ENCODE measurements at places on chromosomes 3 and 15. TPM values are rescaled to one million over a fixed set of nuclear protein-coding genes. Genes with fewer than 3 reads are reported as not detected.

DNA sequence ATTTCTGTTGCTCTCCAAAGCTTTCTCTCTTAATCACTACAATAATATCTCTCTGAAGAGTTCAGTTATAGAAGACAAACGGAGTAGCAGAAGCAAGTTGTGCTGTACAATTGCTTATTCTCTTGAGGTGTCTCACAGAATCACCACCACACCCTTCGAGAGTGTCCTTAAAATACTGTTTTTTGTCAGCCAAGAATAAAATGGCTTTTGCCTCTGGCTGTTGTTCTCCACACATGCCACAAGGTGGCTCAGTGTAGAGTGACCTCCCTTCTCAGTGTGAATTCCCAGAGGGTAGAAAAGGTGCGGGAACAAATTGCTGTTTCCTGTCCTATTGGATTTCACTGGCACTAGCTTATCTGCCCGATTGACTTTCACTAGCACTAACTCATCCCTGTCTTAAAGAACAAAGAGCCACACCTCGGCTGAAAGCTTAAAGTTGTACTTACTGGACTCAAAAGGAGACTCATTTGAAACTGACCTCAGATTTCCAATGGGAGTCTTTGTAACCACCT lies 134.2 kb upstream of the SATB1 start:
- DNase-seq = no peak

- no peak for DNase-seq
Observed at GRCh38 chr3:99218468-99218867, 317.0 kb upstream of the DCBLD2 start.

GRCh38 chr3:34863485-34863884 lies 775.8 kb upstream of the ARPP21 start:
- no peak for DNase-seq

CCR8 gene
- total RNA-seq = not detected

ALDH1A2 gene
- not detected for total RNA-seq

GUCA1C gene
- not detected for total RNA-seq

ATP8B4 gene
- not detected for total RNA-seq

Measured in SJSA1 (cell line).